ENCODE measurements at places on chromosomes 6 and 20.

DNA sequence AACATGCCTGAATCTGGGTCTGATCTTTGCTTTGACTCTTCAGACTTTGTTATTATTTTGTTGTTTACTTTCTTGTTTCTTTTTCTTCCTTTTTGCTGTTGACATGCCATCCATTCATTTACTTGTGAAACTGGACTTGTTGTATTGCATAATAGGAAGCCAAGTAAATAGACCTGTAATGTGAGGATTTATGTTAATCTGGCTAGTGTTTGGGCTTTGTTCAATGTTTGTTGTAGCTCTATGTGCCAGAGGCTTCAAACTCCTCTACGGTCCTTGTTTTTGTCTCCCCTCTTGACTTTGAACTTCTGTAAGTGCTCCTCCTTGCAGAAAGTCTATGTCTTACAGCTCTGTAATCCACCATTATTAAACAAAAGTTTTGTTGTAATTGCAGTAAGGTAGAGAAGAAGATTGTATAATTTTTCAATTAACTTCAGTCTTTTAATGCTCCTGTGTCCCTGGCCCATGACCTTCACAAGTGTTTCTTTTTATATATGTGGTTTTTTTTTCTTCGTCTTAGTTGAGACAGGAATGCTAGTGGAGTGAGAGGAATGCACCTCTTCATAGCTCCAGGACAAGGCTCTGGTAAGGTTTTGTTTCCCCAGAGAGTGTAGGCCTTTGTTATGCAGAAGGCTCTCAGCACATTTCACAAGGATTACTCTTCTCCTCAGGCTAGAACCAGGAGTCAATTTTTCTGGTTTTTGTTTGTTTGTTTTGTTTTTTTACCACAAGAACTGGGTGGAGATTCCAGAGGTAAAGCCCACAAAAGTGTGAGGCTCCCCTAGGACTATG lies 1061.8 kb upstream of the CITED2 start:
- DNase-seq: no peak

DNA sequence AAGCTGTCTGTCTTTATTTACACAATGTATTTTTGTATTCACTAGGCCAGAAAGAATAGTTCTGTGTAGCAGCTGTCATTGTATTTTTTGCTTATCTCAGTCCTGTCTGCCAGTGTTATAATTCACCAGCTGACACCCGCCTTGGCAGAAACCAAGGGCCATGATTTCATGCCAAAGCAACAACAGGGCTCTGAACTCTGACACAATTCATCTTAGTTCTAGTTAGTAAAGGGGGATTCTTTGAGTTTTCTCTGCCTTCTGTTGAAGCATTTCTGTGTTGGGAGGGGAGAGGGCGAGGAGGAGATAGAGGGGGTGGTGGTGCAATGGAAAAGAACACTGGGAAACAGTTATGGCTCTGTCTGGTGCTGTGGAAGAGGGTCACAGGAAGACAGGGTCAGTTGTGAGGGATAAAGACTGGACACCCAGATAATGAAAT lies 684.6 kb upstream of the MARCKS start:
- no peak for DNase-seq

DNA sequence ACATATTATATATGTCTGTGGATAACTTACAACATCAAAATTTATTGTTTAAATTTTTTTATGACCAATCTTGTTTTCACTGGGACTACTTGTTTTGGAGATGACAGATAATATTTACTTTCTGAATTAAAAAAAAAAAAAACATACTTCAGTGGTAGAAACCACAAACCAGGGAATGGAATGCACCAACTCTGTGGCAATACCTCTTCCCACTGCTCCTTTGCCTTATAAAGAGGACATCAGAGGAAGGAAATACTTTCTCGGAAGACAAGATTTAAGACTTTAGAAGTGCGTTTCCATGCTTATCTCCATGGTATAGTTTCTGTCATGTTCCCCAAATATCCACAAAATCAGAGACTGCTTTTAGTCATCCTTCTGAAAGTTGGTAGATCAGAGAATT lies 1241.1 kb upstream of the EYS start:
- no peak for DNase-seq

DNA sequence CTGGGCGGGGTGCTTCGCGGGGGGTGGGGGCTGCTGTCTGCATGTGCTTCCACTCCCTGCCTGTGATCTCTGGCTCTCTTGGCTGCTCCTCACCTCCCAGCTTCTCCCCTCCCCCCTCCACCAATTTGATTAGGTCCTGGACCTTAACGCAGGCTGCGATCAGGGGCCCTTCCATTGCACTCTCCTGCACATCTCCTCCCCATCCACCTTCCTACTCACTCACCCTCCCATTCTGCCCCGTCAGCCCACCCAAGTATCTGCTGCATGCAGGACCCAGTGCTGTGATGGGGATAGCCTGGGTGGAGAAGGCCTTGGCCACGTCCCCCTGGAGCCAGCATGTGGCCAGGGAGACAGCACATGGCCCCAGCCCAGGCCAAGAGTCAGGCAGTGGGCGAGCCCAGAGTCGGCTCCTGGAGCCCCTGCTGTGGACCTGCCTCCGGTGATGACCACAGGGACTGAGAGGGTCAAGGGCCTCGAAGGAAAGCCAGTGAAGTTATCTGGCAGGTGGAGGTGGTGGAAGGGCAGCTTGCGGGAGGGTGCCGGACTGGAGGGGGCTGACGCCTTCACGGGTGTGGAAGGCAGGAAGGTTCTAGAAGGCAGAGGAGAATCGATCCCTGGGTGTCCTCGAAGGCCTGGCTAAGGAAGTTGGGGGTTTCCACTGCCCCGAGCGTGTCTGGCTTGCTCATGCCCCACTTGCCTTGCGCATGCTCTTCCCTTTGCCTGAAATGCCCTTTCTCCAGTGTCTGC lies 40.7 kb downstream of the SRC start:
- no peak for DNase-seq

GRCh38 chr6:733431-734219 lies 40.7 kb upstream of the EXOC2 start:
- no peak for DNase-seq

GRCh38 chr6:80094017-80094416 lies 12.5 kb upstream of the BCKDHB start:
- no peak for DNase-seq

DNA sequence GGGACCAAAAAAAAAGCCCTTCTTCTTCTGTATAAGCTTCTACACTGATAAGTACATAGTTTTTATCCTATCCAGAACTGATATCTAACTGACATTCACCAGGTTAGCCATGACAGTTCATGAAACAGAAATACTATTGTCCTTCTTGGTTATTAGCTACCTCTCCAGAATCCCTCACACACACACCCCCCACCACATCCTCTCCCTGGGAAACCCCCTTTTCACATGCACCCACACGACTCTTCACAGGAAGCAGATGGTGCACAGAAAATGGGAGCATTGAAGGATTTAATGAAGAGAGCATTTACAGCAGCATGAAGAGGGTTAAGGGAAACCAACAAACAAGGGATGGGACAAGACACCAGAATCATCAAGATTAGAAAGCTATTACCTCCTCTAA lies 88.9 kb downstream of the FHL5 start:
- no peak for DNase-seq

DNA sequence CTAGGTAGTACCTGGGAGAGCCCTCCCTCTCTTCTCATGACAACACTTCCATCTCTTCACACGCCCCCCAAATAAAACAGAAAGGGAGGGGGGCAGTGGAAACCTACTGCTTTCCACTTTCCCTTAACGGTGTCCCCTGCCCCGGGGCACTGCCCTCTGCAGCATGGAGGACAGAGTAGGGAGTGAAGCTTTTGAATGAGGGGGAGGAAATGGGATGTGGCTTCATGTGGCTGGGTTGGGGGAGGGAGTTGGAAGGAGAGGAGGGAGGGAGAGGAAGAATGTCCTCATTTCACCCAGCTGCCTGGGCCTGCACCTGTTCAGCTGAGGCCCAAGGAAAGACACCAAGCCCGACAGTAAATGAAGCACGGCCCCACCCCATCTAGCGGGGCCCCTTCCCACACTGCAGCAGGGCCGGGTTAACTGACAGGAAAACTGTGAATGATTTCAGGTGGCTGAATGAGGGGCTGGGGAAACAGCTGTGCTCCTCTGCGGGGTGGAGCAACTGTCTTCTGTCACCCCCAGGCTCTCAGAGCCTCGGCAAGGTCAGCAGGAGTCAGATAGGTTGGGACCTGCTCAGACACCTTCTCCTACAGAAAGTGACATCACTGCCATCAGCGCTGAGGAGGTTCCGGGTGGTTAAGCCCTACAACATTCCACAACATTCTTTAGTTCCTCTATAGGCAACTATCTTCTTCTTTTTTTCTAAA lies 40.0 kb upstream of the TAF8 start:
- DNase-seq: no peak

DNA sequence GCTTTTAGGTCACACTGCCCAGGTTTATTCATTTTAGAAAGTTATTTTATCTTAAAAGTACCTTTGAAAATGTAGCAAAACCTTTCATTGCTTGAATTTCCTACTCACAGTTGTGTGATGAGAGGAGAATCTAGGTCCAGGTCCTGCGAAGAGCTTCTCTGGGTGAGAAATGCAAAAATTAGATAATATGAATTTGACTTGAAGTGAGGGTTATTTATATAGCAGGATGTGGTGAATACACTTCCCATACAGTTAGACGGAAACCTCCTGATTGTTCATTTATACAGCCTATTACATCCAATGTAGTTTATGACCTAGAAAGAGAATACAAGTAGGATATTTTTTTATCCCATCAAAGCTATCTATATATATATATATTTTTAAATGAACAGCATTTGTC lies 30.5 kb downstream of the CDKAL1 start:
- no peak for DNase-seq

- no peak for DNase-seq
Observed at GRCh38 chr6:163086624-163086920, 327.9 kb upstream of the QKI start.

DNA sequence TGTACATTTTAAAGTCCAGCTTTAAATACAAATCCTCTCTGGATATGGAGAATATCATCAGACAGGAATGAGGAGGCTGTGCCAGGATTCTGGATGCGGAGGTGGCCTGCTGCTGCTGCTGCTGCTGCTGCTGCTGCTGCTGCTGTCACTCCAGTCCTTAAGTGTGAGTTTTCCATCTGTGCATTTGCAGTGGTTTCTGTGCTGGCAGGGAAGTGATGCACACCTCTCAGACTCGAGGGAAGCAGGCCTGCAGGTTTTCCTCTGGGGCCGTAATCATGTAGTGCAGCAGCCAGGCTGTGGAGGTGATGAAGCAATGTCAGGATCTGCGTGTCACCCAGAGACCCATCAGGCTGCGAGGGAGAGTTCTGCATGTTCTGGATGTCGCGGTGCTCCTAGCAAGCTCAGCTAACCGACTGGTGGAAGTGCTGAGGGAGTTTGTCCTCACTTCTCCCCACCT lies 32.0 kb downstream of the CFAP61 start:
- DNase-seq: no peak

GRCh38 chr20:3757268-3757667 lies 10.3 kb downstream of the ADISSP start:
- no peak for DNase-seq

DNA sequence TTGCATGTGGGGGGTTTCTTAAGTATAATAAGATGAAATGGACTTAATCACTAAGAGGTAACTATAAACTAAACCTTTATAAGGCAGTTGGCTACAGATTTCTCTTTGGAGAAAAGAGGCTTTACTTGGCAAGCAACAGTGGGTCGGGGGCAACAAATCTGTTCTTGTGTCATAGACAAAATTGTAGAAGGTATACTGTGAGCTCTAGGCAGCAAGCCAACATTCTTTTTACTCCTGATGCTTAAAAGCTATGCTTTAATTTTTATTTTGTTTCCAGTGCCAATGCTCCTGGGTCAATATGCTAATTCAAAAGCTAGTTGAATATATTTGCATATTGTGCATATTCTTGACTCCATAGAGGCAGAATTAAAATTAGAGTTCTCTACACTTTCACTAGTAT lies 495.4 kb downstream of the BTBD3 start:
- no peak for DNase-seq

GRCh38 chr20:40703975-40704530 lies 15.0 kb upstream of the MAFB start:
- DNase-seq: no peak

DNA sequence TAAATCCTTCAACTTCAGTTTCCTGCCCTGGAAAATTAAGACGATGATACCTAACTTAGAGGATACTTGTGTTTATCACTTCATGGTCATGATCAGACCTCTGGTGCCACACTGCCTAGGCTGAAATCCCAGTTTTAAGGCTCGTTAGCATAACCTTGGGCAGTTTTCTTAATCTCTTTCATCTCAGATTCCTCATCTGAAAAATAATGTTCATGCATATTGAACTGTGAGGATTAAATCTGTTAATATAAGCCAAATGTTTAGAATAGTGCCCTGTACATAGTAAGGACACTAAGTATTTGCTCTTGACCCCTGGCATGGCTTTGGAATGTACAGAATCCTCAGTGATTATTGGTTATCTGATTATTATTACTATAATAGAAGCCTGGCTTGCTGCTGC lies 79.7 kb downstream of the OGFRL1 start:
- no peak for DNase-seq

- DNase-seq: no peak
Observed at GRCh38 chr6:16907991-16908390, 146.7 kb upstream of the ATXN1 start.

DNA sequence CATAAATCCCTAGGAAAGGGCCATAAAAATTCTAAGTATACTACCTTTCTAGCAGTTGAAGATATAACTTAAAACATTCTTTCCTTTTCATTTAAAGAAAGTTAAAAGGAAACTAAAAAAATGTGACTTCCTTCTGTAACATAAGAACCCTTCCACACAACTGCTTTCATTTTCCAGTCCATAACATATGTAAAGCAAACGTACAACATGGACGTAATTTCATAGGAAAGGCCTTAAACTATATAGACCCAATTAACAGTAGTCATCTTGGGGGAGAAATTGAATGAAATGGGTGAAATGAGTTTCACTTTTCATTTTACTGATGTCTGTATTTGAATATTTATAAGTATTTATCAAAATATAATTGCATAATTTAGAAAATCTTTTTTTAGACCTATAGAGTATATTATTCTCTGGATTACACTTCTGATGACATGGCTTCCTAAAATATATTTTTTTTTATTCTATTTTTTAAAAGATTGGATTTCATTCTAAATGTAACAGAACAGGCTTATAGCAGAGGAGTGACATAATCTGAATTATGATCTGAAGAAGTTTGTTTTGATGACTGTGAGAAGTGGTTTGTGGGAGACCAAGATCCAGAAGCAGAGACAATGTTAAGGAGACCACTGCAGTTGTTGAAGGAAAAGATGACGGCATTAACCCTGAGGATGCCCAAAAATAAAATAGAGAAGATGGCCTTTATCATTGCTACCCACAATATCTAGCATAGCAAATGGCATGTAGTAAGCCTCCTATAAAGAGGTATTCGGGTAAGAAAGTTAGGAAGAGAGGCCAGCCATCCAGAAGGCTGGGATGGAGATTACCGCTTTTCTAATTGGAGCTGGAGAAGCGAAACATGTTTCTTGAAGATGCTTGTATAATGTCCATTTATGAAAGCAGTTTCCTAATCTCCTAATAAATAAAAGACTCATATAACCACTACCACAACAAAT lies 260.4 kb downstream of the PTPRK start:
- DNase-seq: no peak

GRCh38 chr6:91487696-91488392 lies 901.0 kb upstream of the MAP3K7 start:
- no peak for DNase-seq

- DNase-seq: no peak
Observed at GRCh38 chr20:668050-668449, 7.6 kb downstream of the SCRT2 start.

GRCh38 chr6:107821591-107821990 lies 2.5 kb downstream of the SCML4 start:
- no peak for DNase-seq
